ENCODE measurements at places on chromosomes 1 and 21.

DNA sequence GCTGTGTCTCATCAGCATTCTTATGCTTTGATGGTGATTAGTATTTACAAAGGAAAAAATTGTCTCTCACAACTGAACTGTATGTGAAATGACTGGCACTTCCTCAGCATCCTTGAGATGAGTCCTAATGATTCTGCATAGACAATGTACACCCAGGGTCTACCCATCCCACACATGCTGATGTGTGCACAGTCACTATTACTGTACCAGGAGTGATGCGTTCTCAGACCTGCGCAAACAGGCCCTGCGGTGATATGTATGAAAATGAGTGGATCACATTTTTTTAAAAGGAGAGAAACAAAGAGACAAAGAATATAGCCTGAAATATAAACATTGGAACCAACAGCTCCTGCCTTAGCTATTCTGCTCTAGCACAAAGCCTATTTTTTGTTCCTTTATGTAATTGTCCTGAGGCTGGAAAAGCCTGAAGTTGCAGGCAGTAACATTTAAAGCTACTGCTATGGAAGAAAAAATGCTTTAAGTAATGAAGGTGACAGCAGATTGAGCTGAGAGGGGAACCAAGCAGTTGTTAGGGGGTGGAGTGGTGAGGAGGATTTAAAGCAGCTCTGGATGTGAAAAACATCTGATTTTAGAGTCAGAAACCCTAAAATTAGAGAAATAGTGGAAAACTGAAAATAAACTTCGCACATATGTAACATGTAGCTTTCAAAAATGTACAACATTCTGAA is 5.5 kb downstream of the RCAN1 start:
- DNase-seq = peak; percentile 21

- DNase-seq = no peak
Measured at GRCh38 chr1:17359808-17360207, 12.2 kb upstream of the PADI6 start.

GRCh38 chr1:222697826-222698225 is 14.5 kb downstream of the AIDA start:
- no peak for DNase-seq

DNA sequence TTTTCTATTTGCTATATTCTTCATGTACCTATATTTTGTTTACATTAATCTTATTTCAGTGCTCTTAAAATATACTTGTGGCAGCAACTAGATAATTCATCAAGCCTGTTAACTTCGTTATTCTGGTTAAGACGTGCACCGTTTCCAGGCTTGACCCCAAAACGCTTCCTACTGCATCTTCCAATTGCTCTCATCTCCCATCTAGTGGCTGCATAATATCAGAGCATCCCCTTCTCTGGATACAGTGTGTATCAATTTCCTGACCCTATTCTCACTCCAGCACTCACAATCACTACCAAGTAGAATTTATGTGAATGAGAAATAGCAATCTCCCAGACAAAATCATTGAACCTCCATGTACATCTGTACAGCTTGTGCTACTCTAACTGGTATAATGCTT is 1280.3 kb upstream of the B3GALT2 start:
- peak; percentile 42 for DNase-seq

GRCh38 chr1:3531928-3532327 is 77.5 kb downstream of the ARHGEF16 start:
- DNase-seq = no peak
